ENCODE measurements at places on chromosomes 1 and 21.

- DNase-seq = no peak
Measured at GRCh38 chr1:94596260-94596659, 54.7 kb upstream of the F3 start.

GRCh38 chr1:236438614-236439013, 44.5 kb downstream of the EDARADD start:
- no peak for DNase-seq

DNA sequence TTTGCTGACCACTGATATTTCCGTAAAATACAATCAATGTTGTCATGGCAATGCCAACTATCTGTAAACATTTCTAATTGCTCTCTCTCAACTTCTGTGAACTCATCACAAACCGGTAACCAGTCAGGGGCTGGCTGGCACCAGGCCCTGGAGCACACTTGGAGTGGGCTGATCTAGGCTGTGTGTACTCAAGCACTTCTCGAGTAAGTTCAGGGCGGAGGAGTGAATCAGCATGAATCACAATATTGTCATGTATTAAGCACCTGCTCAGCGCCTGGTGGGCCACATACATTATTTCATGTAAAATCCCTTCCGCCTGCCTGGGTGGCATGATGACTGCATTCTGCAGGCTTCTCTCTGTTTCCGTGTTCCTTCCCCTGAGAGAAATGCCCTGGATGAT, 212.4 kb downstream of the FOXD2 start:
- DNase-seq = no peak

GRCh38 chr1:23823767-23824166, 1.5 kb downstream of the HMGCL start:
- no peak for DNase-seq

DNA sequence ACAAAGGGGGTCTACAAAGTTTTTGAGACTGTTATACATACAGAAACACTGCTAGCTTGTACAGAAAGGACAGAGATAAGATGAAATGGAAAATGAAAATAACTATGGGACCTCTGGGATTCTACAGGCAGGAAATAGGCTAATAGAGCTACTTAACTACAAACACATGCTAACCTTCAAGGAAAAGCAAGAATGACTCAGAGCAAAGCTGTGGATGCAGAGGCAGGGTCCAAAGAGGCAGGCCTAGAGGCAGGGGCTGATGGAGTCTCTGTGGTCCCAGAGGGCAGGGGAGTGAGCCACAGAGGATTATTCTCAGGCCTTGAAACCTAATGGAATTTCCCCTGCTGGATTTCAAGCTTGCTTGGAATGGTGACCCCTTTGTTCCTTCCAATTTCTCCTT, 18.7 kb upstream of the GOLT1A start:
- DNase-seq = no peak

DNA sequence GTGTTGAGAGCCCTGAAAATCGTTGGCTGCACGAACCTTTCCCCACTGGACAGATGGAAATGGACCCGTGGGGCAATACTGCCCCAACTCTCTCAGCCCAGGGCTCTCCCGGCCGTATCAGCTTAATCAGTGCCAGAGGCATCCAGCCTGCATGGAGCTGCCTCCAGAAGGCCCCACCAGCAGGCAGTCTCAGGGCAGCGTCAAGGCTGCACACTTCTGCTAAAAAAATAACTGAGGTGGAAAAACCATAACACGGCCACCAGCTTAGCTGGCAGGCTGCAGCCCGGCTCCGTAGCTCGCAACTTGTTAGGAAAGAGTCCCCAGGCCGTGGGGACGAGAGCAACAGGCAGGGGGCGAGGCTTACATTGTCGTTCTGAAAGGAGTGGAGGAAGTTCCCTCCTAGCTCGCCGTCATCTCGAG, 27.9 kb downstream of the MRPL37 start:
- no peak for DNase-seq
